Globus pallidus (tissue), 1 donor: ENCODE measurements at places on chromosomes 3 and 15.

DNA sequence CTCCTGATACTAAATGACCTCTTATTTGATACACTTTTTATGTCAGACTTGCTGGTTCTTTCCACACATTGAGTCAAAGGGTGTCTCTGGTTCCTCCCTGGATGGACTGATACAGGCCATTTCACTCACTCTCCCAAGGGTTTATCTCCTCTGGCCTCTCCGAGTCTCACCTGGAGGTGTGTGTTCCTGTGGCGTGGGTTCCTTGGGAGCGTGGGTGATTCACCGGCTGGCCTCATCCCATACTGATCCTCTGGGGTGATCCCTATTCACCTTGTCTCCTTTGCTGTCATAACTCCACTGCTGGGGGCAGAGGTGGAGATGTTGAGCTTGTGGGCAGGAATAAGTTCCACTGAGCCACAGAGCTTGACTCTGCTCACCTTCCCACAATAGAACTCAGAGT lies 61.1 kb downstream of the ST6GAL1 start:
- no peak for DNase-seq

DNA sequence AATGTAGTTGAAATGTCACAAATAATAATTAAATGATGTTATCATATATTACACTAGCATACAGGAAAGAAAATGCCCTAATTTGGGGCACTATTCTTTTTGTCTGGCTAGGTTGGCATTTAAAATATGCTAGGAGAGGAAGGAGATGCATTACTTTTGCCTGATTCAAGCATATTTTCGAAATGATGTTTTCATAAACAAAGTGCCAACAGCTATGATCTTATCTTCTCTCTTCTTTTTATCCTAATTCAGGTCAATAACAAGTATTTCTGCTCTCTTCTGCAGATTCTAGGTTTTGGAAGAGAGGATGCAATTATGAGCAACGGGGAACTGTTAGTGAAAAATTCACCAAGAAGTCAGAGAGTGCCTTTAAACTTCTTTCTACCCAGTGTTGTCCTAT lies 55.8 kb upstream of the NR2F2 start:
- no peak for DNase-seq

DNA sequence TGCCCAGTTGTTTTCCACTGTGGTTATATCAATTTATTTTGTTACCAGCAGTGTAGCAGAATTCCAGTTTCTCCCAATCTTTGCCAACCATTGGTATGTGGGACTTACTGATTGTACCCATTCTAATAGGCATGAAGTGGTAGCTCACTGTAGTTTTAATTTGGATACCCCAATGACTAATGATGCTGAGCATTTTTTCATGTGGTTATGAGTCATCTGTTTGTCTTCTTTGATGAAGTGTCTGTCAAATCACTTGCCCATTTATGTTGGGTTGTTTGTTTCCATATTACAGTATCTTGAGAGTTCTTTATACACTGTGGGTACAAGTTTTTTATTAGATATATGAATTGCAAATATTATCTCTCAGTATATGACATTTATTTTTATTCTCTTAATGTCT lies 644.3 kb downstream of the NR2F2 start:
- DNase-seq: no peak

DNA sequence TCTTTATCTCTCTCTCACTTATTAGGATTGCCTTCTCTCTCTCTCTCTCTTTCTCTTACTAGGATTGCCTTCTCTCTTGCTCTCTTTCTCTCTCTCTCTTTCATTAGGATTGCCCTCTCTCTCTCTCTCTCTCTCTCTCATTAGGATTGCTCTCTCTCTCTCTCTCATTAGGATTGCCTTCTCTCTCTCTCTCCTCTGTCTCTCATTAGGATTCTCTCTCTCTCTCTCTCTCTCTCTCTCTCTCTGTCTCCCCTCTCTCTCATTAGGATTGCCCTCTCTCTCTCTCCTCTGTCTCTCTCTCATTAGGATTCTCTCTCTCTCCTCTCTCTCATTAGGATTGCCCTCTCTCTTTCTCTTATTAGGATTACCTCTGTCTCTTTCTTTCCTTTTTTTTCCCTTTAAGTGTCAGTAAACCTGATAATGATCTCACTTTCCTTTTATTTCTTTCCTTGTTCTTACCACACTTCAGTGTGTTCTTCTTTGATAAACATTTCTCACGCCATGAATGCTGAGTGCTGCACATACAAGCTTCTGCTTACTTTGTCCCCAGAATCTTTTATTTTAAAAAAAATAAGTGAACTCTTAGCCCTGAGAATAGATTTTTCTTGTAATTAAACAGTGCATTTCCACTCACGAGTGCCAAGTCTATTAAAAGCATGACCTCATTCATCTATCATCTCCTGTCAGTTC lies 243.4 kb upstream of the TBC1D5 start:
- no peak for DNase-seq

GRCh38 chr15:41603941-41604911 lies 45.2 kb downstream of the TYRO3 start:
- DNase-seq: peak; percentile 79

- DNase-seq: no peak
Observed at GRCh38 chr15:28080386-28080785, 18.7 kb downstream of the OCA2 start.

GRCh38 chr3:179182902-179183301 lies 34.7 kb downstream of the PIK3CA start:
- no peak for DNase-seq

GRCh38 chr3:110756705-110757104 lies 314.9 kb upstream of the NECTIN3 start:
- no peak for DNase-seq
